Stimulated activated CD4-positive, alpha-beta T cell treated with anti-CD3 and anti-CD28 coated beads, Interleukin-15, amount 100 ng/mL, for 24 hours (primary cell): ENCODE measurements at places on chromosomes 12 and 14.

DNA sequence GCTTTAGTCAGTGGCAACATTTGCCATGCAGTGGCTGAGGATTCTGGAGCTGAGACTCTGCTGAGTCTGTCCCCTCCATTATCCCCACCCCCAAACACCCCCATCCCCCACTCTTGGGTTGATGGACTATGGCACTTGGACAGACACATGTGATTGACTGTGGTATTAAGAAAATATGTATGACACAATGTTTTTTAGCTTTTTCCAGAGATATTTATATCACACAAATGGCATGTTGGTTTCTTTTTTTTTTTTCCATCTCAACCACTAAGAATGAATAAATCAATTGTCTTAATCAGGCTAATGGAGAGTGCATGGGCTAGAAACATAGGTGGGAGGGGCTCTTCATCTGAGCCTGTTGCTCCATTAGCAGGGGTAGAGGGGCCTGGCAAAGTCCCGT, 30.7 kb upstream of the MAP1LC3B2 start:
- DNase-seq, result no peak

GRCh38 chr14:68626386-68626785, 166.5 kb downstream of the ZFP36L1 start:
- DNase-seq, result no peak

GRCh38 chr12:95262808-95263207, 45.2 kb downstream of the VEZT start:
- no peak for DNase-seq

DNA sequence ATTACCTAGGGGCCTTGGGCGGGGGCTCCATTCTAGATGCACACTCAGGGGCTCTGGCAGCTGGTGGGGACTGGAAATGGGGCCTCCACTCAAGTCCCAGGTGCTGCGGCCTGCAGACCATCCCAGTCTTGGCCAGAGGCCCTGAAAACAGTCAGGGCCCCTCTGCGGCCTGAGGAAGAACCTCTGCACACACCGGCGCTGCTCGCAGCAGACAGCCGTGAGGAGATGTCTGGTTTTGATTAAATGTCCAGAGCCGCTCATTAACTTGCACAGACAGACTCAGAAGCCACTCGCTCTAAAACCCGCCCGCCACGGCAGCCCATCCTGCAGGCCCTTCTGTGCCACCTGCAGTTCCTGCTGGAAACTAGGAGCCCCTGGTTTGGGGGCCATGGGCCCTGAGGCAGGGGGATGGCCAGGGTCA, 36.4 kb upstream of the NCOR2 start:
- DNase-seq, result no peak
